Ureter (tissue), 1 donor: ENCODE measurements at places on chromosomes 5 and 9. TPM values are rescaled to one million over a fixed set of nuclear protein-coding genes. Genes with fewer than 3 reads are reported as not detected.
A peak's percentile ranks its signal among the peaks of the same experiment; 100 is the strongest.

The MYO10 gene
- 19.7 TPM for total RNA-seq

The IL13 gene
- total RNA-seq: not detected

The ADAMTS16 gene
- total RNA-seq: 0.52 TPM

The PDCD1LG2 gene
- 1.7 TPM for total RNA-seq

The ANKRD18A gene
- total RNA-seq: 16.6 TPM

The NUTM2G gene
- total RNA-seq: not detected

The MINAR2 gene
- total RNA-seq: not detected

The RMRP gene
- 3,373 TPM for total RNA-seq

The CDH9 gene
- total RNA-seq: not detected

The BSPRY gene
- 10.2 TPM for total RNA-seq

GRCh38 chr9:111622626-111623025 is 8.5 kb upstream of the DNAJC25 start:
- peak; percentile 55 for DNase-seq

- DNase-seq: no peak
Observed at GRCh38 chr5:90638878-90639277, 80.3 kb downstream of the ADGRV1 start.

DNA sequence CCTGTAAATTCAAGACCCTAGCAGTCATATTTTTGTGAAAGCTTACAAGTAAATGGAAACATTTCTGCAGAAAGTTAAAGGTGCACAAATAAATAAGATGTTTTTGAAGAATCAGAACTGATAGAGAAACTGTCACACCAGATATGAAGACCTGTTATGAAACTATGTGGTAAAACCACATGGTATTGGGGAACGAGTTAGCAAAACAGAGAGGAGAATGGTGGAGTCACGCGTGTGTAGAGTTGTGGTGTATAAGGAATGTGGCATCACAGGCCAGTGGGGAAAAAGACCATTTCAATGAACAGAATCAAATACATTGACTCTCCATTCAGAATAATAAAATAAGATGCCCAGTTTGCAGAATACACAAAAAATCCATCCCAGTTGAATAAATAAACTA is 477.2 kb downstream of the ICE1 start:
- DNase-seq: no peak

DNA sequence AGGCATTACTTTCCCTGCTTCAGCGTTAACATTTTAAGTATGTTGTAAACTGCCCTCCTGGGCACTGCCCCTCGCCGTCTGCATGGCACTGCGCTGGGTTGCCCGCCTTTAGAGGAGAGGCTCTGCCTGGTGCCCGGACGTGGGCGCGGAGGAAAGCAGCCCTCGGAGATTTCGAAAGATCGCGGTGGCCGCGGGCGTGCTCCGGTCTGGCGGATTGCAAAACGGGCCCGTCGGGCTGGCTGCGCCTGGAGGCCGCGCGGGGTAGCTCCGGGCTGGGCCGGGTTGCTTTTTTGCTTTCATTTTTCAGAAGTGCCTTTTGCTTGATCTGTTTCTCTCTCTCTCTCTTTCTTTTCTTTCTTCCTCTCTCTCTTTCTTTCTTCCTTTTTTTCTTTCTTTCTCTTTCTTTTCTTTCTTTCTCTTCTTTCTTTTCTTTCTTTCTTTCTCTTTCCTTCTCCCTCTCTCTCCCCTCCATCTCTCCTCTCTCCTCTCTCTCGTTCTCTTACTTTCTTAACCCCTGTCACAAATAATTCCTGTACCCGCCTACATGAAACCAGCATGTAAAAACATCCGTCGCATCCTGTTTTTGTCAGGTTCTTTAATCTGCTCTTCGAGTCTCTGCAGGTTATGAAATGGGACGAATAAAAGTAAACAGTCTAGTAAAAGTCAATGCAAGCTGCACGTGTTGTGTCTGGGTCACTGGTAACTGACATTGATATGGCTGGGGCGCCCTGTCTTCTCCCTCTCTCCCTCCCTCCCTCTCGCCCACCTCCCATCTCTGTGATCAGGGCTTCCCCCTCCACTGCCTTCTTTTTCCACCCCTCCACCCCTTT is 1.7 kb downstream of the FST start:
- DNase-seq: peak; percentile 79

DNA sequence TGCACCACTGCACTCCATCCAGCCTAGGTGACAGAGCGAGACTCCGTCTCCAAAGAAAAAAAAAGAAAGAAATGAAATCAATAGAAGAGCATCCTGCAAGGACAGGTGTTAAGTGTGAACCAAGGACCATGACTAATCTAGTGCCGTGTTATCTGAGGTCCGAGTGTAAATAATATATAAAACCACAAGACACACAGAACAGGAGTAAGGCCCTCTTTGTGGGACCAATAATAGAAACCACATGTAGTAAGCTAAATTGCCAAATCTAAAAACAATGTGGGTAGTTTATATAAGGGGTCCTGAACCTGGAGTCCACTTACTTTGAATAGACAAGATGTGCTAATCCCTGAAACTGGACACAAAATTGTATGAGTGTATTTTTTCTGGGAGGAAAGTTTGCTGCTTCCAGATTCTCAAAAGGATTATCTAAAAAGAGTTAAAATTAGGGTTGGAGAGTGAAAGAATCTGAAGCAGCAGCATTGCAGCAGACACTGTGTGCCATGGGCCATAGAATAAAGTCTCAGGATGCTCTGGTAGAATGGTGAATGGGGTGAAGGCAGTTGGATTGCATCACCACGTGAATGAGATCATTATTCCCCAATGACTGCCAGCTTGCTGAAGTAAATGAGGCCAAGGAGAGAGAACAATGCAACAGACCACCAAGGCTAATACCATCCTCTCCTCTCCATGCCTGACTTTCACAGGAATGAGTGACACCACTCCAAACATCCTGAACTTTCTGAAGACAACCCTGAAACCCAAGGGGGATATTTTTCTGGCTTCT is 222.7 kb downstream of the DCP2 start:
- DNase-seq: no peak

- no peak for DNase-seq
Observed at GRCh38 chr9:77531400-77531799, 116.7 kb downstream of the GNA14 start.

- no peak for DNase-seq
Observed at GRCh38 chr9:14532456-14533115, 160.6 kb downstream of the ZDHHC21 start.

- DNase-seq: no peak
Observed at GRCh38 chr9:113851873-113852272, 24.2 kb upstream of the ZNF618 start.

DNA sequence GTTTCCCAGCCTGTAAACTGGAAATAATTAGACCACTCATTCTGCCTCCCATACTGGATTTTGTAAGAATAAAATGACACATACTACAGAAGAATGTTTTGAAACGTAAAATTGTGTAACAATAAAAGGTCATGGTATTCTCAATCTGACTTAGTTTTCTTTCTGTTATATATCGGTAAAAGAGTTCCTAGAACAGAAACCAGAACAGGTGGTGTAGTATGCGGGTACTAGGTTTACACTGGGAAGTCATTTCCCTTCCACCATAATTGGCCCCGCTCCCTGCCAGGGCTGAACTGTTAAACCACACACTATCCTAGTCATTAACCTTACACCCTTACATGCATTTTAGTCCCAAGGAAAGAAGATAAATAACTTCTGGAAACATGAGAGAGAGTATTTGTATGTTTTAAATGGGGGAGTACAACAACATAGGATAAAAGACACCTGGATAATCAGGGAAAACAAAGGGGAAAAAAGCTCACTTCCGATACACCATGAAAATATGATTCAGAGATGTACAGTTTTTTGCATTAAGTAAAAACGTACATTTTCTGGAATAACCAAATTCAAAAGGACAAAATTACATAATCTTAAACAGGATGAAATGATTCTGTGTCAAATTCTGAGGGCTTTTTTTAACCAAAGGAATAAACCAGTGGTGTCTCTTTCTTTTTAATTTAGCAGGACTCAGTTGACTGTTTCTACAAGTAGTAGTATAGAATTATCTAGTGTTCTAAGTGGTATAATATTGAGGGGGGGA is 199.7 kb downstream of the GLIS3 start:
- no peak for DNase-seq

DNA sequence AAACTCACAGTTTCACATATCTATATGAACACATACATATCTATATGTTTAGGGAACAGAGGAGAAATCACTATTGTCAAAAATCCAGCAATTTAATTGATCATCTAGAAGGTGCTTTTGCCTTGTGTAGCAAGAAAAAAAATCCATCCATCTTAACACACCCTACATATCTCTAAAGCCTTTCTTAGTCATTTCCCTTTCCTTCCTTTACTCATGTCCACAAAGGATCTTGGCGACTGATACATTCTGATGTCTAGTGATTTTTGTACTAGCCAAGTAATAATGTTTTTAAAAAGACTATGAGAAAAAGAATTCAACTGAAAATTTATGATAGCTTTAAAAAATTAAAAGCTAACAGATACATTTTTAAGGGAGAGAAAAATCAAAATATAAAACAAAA is 22.5 kb downstream of the ZDHHC21 start:
- DNase-seq: no peak

DNA sequence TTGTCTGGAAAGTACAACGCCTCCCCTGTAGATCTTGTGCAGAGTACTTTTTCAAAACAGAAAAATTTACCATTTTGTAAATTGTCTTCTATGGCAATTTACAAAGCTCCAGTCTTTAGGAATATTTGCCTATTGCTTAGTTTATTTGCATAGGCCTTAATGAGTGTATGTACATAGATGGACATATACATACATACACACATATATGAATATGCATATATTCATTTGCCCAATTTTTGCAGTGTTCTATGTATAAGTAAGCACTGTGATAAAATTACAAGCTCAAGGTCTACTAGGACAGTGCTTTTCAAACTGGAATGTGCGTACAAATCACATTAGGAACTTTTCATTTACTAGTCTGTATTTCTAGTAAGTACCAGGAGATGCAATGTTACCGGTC is 301.3 kb upstream of the SMARCA2 start:
- no peak for DNase-seq

- peak; percentile 84 for DNase-seq
Observed at GRCh38 chr5:17305964-17306725, 88.7 kb downstream of the BASP1 start.

- DNase-seq: no peak
Observed at GRCh38 chr9:79917421-79917820, 345.7 kb downstream of the TLE4 start.

- DNase-seq: no peak
Observed at GRCh38 chr9:82115331-82115730, 126.8 kb downstream of the SPATA31D1 start.

- no peak for DNase-seq
Observed at GRCh38 chr5:6311568-6312501, 66.5 kb downstream of the MED10 start.

GRCh38 chr5:112355058-112355685 is 63.9 kb downstream of the EPB41L4A start:
- DNase-seq: no peak

DNA sequence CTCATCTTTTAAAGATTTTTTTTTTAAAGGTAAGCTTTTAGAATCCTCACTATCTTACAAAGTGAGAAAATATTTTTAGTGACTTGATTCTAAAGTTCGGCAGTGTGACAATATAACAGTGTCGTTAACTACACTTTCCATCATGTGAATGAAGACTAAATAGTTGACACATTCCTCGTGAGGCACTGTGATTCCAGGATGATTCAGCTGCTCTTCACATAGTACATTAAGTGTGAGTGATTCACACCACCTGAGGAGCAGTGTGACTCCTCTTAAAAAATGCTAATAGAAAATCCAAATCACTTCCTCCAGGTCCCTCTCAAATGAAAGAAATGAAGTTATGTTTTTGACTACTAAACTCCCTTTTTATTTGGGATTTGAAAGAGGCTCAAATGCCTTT is 589.5 kb downstream of the GABRG2 start:
- DNase-seq: no peak

DNA sequence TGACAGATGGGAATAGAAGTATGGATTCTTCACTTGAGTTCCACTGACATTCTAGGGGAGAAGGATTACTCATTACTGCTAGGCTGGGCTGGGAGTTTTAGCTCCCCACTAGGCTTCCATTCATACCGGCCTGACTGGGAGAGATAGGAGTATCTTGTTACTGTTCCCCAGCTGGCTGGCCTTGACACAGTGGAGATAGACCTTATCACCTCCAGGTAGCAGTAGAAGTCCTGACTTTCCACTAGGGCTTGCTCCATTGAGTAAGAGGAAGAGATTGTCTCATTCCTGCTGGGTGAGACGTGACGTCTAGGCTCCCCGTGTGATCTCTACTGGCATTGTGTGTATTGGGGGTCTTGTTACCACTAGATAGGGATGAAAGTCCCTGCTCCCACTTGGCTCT is 156.4 kb downstream of the CACNA1B start:
- peak; percentile 14 for DNase-seq

DNA sequence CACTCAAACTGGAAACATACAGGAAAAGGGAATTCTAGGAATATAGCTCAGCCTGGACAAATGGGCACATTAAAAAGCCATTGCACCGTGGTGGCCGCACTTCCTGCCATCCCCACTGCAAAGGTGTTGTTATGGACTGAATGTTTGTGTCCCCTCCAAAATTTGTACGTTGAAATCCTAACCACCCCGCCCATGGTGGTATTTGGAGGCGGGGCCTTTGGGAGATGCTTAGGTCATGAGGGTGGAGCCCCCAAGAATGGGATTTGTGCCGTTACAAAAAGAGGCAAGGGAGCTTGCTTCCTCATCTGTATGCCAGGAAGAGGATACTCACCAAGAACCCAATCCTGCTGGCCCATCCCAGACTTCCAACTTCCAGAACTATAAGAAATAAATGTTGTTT is 1.1 kb upstream of the CMBL start:
- no peak for DNase-seq

DNA sequence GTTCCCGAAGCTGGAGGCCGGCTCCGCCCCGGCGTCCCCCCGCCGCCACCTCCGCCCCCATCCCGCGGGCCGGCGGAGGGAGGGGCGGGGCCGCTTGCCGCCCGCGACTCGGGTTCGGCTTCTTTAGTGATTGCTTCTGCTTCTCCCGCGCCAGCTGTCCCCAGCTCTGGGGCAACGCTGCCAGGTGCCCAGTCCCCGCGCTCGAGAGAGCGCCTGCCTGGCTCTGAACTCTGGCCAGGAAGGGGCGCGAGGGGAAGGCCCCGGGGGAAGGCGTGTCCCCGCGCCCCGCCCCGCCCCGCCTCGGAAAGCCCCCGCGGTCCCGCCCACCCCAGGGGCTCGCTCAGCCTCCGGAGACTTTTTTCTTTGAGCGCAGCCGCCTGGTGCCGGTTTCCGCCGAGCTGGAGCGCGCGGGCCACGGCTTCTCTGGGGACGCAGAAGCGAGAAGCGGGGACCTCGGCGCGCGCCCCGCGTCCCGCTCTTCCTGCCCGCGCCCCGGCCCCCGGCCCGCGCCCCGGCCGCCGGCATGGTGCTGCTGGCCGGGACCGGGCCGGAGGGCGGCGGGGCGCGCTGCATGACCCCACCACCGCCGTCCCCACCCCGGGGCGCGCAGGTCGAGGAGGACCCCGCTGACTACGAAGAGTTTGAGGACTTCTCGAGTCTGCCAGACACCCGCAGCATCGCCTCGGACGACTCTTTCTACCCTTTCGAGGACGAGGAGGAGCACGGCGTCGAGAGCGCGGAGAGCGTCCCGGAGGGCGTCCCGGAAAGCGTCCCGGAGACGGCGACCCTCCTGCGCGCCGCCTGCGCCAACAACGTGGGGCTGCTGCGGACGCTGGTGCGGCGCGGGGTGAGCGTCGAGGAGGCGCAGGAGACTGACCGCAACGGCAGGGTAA is at the start of gene ANKRD33B:
Gene ANKRD33B, plus strand, starts transcription at position 126 of the 893 bp plus-strand sequence. Its CDS starts 398 bp downstream, at position 524.
- peak; percentile 69 for DNase-seq
